Choroid plexus epithelial cell (primary cell): ENCODE measurements at places on chromosomes 3 and 15.
A peak's percentile ranks its signal among the peaks of the same experiment; 100 is the strongest.

- no peak for DNase-seq
These were observed 8.1 kb downstream of the MYNN start for GRCh38 chr3:169781209-169781855.

DNA sequence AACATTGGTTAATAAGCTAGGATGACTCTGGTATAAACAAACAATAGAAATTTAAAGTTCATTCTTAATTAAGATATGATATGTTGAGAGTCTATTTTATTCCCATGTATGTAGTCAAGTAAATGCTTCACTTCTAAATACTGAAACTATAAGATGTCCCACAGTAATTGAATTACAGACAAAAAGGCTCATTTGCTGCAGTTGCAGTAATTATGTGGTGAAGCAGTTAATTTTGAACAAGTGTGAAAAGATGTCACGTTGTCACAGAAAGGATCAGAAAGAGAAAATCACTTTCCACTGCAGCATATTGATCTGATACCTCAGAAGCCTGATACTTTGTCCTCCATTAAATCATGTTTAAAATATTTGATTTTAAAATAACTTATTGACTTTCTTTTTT lies 159.8 kb downstream of the BBX start:
- DNase-seq: no peak

DNA sequence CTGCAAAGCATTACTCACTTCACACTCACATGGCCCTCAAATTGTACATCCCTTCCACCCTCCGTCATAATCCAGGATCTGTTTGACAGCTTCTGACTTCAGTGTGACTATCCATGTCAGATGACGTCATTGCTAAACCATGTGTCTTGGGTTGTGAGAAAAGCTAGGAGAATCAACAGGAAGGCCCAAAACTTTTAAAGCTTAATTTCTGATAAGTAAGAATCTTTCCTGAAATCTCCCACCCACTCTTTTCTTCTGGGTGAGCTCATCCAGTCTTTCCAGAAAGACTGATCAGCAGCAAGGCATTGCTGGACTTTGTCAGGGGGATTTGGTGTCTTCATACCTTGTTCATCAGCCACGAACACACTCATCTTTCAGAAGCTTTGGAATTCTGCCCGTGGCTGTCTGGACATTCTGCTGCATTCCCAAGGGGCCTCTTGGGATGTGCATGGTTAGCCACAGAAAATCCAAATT lies 11.5 kb upstream of the LMCD1 start:
- peak; percentile 89 for DNase-seq

DNA sequence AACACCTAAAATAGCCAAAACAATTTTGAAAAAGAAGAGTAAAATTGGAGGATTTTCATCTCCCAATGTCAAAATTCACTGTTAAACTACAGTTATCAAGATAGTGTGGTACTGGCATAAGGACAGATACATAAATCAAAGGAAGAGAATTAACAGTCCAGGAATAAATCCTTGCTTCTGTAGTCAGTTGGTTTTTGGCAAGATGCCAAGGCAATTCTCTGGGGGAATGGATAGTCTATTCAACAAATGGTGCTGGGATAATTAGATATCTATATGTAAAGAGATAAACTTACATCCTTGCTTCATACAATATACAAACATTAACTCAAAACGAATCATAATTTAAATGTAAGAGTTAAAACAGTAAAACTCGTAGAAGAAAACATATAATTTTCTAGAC lies 57.9 kb upstream of the SELENOK start:
- DNase-seq: no peak

- DNase-seq: no peak
These were observed 526.4 kb upstream of the DPPA4 start for GRCh38 chr3:109863701-109864100.

DNA sequence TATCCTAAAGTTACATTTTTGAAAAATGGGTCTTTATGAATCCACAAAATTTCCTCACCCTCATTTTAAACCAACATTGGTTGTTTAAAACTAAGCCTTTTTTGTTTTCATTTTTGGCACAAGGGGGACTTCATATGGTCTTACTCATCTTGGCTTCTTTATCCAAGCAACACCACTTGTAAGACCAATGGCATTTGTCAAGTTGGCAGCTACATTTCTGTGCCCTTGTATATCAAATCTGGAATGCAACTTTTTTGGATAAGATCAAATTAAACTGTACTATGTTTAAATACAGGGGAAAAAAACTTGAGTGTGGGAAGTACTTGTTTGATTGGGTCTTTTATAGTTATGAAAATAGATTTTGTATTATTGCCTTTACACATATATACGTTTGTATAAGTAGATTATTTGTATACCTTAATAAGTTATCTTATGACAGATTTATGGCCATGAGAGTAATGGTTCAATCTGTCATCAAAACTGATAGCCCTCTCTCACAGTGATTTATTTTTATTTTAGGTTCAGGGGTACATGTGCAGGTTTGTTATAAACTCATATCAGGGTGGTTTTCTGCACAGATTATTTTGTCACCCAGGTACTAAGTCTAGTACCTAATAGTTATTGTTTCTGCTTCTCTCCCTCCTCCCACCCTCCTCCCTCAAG lies 43.4 kb downstream of the GPR160 start:
- DNase-seq: no peak

- no peak for DNase-seq
These were observed 116.0 kb downstream of the FOXB1 start for GRCh38 chr15:60120100-60120499.
